NCI-H774 (cell line): ENCODE measurements at places on chromosomes 2 and 18.

DNA sequence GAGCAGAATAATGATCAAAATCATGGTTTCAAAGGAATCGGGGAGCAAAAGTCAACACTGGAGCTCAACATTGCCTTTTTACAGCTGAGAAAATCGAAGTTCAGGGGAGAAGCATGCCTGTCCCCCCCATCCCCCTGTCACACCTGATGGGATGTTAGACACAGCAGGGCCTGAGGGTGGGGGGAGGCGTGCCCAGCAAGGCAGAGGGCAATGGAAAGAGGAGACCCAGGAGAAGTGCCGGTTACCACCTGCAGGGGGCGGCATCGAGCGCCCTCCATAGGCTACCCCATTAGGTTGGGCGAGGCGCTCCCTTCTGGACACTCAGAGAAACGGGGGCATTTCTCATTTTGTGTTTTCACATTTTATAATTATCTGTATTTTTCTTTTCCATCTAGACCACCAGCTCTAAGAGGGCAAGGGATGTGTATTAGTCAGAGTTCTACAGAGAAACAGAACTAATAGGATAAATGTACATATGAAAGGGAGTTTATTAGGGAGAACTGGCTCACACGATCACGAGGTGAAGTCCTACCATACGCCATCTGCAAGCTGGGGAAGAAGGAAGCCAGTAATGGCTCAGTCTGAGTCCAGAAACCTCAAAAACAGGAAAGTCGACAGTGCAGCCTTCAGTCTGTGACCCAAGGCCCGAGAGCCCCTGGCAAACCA is 271.3 kb downstream of the LRATD1 start:
- DNase-seq: no peak

- no peak for DNase-seq
Measured at GRCh38 chr2:142425551-142425950, 294.7 kb upstream of the LRP1B start.

GRCh38 chr2:74007711-74008110 is 23.0 kb downstream of the TET3 start:
- DNase-seq: no peak

- no peak for DNase-seq
Measured at GRCh38 chr2:183224948-183225347, 100.7 kb downstream of the NUP35 start.

GRCh38 chr2:163417596-163418337 is 318.0 kb downstream of the FIGN start:
- DNase-seq: no peak

DNA sequence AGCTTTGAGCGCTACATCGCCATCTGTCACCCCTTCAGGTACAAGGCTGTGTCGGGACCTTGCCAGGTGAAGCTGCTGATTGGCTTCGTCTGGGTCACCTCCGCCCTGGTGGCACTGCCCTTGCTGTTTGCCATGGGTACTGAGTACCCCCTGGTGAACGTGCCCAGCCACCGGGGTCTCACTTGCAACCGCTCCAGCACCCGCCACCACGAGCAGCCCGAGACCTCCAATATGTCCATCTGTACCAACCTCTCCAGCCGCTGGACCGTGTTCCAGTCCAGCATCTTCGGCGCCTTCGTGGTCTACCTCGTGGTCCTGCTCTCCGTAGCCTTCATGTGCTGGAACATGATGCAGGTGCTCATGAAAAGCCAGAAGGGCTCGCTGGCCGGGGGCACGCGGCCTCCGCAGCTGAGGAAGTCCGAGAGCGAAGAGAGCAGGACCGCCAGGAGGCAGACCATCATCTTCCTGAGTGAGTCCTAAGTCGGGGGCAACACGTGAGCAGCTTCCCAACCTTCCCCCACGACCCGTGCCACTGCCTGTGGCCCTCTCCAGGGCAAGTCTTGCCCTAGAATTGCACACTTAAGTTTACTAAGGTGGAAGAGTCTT is 928 bp downstream of the GPR39 start:
- no peak for DNase-seq

DNA sequence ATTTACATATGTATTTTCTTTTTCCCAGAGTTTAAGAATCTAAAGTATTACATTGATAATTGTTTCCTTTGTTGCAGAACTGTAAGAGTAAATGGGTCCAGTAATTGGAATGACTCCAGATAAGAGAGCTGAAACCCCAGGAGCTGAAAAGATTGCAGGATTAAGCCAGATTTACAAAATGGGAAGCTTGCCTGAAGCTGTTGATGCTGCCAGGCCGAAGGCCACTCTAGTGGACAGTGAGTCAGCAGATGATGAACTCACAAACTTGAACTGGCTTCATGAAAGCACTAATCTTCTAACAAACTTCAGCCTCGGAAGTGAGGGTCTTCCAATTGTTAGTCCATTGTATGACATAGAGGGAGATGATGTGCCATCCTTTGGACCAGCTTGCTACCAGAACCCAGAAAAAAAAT is 183.8 kb upstream of the STON1 start:
- DNase-seq: no peak

GRCh38 chr18:47285456-47285855 is 34.0 kb upstream of the SKOR2 start:
- DNase-seq: no peak

- DNase-seq: no peak
Measured at GRCh38 chr2:207953354-207953753, 72.0 kb downstream of the PLEKHM3 start.

DNA sequence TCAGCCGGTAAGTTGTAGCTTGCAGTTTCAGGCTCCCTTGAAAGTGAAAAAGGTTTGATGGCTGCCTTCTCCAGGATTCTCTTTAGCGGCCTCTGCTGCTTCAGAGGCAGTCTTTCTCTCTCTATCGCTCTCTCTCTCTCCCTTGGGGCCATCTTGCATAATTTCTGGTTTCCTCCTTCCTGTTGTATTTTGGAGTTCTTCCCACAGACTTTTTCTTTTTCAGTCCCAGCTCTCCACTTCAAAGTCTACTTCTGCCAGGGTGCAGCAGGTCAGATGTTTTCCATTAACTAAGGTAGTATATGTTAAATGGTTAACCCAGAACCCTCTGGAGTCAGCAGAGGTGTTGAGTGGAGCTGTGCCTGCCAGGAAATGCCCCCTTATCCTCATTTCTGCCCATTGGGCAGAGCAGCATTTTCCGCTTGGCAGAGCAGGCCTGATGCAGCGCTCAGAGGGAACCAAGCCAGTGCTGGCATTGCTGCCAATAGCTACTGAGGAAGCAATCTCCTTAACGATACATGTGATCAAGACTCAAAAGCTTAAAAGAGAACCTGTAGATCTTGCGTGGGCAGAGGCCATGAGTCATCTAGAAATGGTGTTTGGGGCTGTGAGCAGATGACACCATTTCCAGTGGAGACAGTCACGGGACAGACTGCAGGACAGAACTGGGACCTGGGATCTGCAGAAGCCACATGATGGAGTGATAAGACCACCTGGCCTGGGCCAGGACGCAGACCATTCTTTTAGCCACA is 20.8 kb downstream of the DBI start:
- DNase-seq: no peak

DNA sequence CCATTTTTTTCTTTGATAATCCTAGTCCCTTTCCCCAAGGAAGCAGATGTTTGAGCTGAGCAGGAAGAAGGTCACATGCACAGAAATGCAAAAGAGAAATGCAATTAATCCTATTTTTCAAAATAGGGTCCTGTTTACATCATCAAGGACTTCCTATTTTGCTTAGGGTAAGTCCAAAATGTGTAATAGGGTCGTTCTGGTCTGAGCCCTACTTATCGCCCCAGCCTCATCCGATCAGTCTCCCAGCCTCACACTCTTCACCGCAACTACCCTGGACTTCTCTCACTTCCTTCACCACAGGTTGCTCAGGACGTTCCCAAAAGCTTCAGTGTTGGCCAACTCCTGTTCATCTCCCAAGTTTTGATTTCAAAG is 32.8 kb downstream of the FOSL2 start:
- no peak for DNase-seq

DNA sequence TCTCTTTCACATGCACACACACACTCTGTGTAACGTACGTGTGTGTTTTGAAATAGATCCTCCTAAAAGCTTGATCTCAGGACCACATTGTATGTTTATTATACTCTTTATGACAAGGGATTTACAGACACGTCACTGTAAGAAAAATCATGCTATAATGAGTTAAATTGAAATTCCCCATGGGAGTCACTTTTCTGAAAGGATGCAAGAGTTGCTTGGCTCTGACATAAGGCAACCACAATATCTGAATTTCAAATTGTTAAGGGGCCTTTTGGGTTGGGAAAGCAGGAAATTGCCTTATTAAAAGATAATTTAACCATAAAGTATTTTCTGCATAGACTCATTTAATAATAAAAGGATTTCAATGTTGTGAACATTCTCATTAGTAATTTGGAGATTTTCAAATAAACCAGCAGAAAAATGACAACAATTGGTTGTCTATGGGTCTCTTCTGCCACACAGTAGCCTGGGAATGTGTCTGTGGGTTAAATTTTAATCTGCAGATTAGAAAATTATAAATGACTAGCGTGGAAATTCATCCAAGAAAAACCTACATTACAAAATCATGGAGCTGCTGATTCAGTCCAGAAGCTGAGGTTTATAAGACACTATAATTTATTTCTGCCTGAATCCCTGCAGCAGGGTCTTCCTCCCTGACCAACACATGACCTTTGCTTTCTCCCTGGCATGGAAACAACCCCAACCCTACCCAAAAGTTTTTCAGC is 75.9 kb upstream of the PID1 start:
- DNase-seq: no peak

DNA sequence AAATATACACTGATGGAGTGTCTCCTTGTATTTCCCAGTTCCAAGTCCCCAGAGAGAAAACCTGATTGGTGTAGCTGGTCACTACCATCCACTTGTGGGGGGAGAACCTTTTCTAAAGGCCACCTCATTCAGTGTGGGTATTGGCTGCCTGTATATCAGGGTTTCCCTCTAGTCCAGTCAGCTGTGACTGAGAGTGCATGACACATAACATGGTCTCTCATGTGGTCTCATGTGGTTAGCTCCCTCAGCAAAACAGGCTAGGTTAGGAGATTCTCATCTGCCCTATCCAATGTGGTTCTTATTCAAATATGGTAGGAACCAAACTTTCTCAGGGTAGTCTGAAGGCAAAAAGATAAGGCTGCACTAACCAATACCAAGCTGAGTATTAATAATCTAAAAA is 4.1 kb upstream of the GORASP2 start:
- no peak for DNase-seq

DNA sequence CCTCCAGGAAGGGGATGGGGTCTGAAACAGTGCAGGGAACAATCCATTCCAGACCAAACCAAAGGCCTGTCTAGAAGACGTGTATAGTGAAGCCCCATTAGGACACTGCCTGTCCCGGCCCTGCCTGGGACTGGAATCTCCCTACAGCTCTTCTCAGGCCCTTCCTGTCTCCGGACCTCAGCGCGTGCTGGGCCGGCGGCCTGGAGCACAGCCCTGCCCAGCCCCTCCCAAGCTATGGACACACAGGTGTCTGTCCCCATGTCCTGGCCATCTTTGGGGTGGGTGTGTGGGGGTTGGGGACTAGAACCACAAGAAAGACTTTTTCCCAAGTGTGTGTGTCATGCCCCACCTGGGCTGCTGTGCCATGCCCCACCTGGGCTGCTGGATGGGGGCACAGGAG is 51.8 kb downstream of the KIF1A start:
- no peak for DNase-seq
